HS-5 (cell line): ENCODE measurements at places on chromosomes 3 and 15.

DNA sequence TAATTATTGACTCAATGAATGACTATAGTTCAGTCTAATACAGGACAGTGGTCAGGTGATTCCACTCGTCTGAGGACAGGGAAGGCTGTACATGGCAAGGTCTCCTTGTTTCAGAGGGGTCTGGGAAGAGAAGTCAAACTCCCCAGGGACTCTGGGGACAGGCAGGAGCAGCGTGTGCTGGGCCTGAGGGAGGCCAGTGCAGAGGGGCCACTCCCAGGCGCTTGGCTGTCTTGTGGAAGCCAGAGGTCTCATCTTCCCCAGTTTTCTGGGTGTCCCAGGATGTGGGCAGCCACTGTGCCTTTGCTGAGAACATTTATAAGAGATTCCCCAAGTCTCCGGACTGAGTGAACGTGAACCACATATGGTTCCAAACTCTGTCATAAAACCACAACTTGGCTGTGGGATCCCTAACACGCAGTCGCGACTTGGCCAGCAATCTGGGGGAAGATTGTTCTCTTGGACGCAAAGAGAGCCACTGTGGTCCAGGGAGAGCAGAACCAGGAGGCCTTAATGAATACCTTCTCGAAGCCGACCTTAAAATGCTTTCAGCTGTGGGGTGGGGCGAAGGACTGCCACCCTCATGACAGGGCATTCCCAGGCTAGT lies 30.4 kb downstream of the BHLHE40 start:
- DNase-seq = no peak

GRCh38 chr3:69313251-69313650 lies 72.6 kb downstream of the FRMD4B start:
- no peak for DNase-seq

DNA sequence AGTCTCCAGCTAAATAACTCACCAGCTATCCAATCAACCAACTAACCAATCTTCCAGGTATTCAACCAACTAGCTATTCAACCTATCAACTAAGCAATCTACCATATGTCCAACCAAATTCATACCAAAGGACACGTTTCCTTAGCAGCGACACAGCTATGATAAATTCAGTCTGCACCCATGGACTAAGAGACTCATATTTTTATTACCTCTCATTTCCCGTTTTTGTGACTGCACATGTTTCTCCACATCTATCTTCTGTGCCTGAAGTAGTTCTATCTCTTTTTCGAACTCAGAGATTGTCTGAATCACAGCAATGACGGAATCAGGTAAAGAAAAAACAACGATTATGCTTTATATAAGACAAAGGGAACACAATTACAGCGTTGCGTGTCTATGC lies 34.0 kb upstream of the GNB5 start:
- DNase-seq = no peak

GRCh38 chr15:79680720-79681119 lies 216.1 kb downstream of the MTHFS start:
- peak; percentile 72 for DNase-seq

DNA sequence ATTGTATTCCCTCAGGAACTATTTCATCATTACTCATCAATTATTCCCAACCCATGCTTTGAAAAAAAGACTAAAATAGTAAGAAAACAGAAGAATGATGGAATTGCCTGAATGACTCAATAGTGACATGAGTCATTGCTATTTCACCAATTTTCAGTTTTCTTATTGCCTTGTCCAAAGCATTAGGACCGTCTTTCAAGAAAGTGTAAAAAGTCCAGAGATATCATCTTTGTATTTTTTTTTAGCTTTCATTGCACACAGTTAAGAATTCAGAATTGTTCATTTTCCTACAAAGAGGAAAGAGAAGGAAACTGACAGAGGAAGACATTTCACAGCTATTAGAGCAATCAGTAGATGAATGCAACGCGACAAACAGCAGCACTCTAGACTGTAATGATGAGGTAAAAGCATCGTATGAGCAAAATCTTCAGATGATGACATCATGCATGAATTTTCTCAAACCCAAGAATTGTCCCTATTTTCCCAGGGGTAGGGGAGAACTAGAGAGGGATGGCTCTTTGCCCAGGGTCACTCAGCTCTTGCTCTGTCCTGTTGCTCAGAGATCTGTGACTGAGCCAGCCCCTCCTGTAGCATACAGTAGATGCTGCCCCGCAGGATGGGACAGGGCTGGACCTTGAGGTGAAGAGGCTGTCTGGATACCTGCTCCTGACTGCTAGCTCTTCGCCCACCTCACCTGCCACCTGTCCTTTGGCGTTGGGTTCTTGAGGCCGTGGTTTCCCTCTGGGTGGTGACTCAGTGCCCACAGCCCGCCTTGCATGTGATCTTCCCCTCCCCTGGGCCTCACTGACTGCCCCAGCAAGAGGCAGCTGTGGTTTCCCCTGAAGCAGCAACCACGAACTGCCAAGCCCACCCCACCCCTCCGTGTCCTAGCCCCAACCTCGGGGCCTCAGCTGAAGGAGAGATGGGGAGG lies 84.8 kb downstream of the PPCDC start:
- DNase-seq = peak; percentile 94

DNA sequence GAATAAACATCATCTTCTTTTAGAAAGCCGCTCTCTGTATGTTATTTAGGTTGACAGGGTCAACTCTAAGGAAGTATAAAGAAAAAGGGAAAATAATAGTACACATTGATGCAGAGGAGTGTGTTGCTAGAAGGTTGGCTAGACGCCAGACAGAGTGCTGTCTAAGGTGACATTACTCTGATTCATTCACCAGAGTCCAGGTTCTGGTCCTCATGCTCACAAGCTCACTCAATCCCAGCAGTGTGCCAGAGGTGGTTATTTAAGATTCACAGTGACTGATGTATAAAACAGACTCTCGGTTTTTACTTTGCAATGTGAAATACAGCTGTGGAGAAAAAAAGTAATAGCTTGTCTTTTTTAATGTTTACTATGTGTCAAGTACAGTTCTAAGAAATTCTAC lies 1.7 kb downstream of the CFAP44 start:
- no peak for DNase-seq

DNA sequence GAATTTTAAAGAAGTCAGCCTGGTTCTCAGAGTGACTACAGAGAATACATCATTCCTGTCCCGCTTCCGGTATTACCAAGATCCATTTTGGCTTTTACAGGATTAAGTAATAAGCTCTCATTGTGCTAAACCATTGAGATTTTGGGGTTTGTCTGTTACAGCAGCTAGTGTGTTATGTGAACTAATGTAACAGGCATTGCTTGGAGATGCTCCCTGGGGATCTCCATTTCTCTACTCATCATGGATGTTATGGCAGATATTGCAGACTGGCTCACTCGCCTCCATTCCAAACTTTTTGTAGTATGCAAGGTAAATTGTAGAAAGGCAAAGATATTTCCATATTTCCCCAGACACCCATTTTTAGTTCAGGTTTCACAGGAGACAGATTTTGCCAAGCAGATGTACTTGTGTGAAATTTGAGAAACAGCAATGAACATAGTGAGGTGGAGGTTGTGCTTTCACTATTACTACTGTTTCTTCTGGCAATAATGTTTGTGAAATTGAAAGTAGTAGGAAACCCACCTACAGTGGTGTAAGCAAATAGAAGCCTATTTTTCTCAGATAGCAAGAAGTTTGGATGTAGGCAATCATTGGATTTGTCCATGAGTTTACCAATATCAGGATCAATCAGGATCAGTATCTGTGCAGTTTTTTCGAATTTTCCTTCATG lies 177.1 kb upstream of the GALNT15 start:
- no peak for DNase-seq

DNA sequence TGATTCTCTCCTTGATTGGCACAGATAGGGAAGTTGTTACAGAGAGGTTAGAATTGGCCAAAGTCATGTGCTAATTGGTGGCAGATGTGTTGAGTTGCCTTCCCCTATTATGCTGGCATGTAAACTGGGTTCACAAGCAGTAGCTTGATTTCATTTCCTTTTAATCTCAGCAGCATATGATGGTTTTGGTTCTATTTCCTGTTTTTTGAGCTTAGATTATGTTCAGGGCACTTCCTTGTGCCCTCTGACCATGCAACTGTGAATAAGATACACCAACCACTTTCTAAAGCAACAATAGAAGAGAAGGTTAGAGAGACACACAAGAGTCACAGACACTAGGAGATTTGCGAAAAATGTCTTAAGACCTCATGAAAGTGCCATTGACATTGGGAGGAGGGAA lies 16.5 kb downstream of the HPS3 start:
- DNase-seq = no peak
